Epithelial cell of umbilical artery (primary cell): ENCODE measurements at places on chromosomes 4 and X. TPM values are rescaled to one million over a fixed set of nuclear protein-coding genes. Genes with fewer than 3 reads are reported as not detected.

The SPARCL1 gene
- 0.15 and 0.32 TPM in 2 replicates for total RNA-seq

The DCAF4L1 gene
- under 0.01 and 0.15 TPM in 2 replicates for total RNA-seq

The CT45A5 gene
- not detected in 2 replicates for total RNA-seq

The HSFX4 gene
- not detected in 2 replicates for total RNA-seq

The GLRA3 gene
- not detected in 2 replicates for total RNA-seq

The MAGEH1 gene
- total RNA-seq: 30.9 and 38.3 TPM in 2 replicates

The CT45A3 gene
- not detected in 2 replicates for total RNA-seq

The IL1RAPL1 gene
- total RNA-seq: 5.9 and 6.2 TPM in 2 replicates

The FAM184B gene
- total RNA-seq: not detected in 2 replicates

The IL2RG gene
- total RNA-seq: not detected in 2 replicates

The CLGN gene
- total RNA-seq: 0.32 and 2.1 TPM in 2 replicates

The PRRG1 gene
- 6.2 and 9.0 TPM in 2 replicates for total RNA-seq

The FDCSP gene
- total RNA-seq: not detected in 2 replicates

The HHIP gene
- total RNA-seq: 89.8 and 358 TPM in 2 replicates

The PNMA6F gene
- total RNA-seq: not detected in 2 replicates

The SULT1B1 gene
- 57.5 and 59.4 TPM in 2 replicates for total RNA-seq
